Activated B cell treated with CpG ODN at 0.5 μM for 24 hours (primary cell): ENCODE measurements at places on chromosomes 5 and 9. TPM values are rescaled to one million over a fixed set of nuclear protein-coding genes. Genes with fewer than 3 reads are reported as not detected.

DNA sequence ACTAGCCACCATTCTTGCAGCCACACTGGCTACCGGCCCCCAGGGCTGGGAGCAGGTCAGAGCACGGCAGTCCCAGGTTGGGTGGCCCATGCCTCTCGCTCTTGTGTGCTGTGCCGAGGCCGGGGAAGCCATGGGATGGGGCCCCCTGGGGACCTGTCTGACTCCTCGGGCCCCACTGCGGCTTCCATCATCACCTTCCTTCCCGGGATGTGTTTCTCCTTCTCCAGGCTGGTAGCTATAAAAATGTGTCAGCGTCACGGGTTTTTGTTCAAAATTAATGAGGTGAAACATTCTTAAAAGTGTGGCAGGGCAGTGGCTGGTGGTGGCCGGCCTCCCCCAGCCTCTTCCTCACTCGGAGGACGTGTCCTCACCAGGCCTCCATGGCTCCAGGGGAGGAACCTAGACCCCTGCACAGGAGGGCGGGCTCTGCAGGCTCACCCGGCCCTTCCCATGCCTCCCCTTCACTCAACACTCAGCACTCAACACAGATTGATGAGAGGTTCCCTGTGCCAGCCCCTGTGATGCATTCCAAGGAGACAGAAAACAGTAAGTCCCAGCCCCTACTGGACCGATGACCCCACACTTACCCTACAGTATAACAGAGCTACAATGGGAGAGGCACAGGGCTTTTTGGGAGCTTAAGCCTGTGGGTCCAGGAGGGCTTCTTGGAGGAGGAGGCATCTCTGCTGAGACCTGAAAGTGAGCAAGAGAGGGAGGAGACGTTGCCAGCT, 43.2 kb downstream of the PTGES start:
- DNase-seq: no peak

Gene FOXD1
- total RNA-seq: 0.09 and 0.10 TPM in 2 replicates

DNA sequence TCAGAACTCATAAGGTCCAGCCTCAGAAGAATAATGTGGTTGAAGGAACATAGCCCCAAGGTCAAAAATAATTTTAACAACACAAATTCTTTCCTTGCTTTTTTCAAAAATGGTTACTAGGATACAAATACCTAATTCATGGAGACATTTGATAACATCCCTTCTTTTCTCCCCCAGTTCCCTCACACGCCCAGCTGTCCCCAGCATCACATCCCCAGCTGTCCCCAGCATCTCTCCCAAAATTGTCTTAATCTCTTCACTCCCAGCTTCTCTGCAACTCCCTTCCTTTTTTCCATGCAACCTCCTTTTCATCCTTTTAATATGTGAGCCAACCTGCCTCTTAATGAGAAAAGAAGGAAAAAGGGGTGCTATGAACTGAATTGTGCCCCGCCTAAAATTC, 77.8 kb downstream of the FSTL4 start:
- DNase-seq: no peak

DNA sequence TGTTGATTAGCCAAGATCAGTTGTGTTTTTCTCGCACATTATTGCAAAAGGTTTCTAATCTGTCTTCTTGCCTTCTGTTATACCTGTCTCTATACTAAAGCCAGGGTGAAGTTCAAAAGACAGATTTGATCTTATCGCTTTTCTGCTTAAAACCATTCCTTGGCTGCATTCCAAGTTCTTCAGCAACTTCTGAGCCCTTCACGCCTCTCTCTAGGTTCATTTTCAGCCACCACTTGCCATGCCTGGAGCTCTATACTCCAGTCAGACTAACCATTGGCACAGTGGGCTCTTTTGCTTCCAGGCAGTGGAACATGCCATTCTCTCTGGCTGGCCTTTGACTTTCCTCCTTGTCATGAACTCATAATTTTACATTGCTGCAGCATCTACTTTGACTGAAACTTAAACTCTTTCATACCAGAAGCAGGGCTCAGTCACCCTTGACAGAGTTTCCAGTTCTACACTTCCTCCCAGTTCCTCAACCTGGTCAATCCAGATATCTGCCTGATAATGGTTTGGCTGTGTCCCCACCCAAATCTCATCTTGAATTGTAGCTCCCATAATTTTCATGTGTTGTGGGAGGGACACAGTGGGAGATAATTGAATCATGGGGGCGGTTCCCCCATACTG, 114.4 kb downstream of the SLC12A2 start:
- no peak for DNase-seq

- no peak for DNase-seq
Observed at GRCh38 chr9:5553211-5553610, 42.9 kb downstream of the PDCD1LG2 start.

Gene HTR4
- not detected in 2 replicates for total RNA-seq

DNA sequence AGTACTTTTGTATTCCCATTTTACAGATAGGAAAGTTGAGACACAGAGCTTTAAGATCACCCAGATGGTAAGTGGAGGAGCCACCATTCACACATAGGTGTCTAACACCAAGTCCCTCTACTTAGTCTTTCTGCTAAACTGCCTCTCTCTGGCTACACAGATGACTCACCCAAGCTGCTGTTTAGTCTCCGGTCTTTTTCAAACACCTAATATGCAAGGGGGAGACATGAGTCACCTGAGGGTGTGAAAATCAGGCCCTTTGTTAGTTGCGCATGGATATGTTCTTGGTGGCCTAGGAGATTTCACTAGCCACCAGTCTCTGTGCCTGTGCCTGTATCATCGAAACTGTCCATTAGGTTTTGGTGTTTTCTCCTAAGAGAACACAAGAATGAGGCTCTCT, 117.8 kb downstream of the MAST4 start:
- DNase-seq: no peak

GRCh38 chr5:172417983-172418630, 36.2 kb downstream of the SH3PXD2B start:
- DNase-seq: no peak

Gene CCDC183
- not detected in 2 replicates for total RNA-seq

DNA sequence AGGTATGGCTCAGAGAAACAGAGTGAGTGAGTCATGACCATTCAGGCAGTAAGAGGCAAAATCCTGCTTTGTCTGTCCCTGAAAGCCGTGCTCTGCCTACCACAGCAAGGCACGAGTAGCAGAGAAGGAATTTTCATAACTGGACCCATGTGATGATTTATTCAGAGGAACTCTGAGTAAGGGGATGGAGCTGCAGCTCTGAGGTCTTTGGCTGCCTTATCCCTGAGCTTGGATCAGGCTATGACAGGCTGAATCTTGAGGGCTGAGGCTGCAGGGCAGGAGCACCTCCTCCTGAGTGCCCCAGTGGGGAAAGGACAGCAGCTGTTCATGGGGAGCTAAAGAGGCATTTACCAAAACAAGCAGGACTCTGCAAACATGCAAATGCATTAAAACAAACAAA, 183.4 kb downstream of the PAPPA start:
- DNase-seq: no peak

GRCh38 chr5:129508606-129509005, 48.5 kb downstream of the ADAMTS19 start:
- DNase-seq: no peak

Gene MYOZ3
- total RNA-seq: 0.18 TPM in 1 of 2 replicates, not detected in the other

- DNase-seq: no peak
Observed at GRCh38 chr5:120794121-120794520, 330.0 kb downstream of the PRR16 start.

GRCh38 chr9:132056717-132057560, 22.7 kb downstream of the MED27 start:
- no peak for DNase-seq

DNA sequence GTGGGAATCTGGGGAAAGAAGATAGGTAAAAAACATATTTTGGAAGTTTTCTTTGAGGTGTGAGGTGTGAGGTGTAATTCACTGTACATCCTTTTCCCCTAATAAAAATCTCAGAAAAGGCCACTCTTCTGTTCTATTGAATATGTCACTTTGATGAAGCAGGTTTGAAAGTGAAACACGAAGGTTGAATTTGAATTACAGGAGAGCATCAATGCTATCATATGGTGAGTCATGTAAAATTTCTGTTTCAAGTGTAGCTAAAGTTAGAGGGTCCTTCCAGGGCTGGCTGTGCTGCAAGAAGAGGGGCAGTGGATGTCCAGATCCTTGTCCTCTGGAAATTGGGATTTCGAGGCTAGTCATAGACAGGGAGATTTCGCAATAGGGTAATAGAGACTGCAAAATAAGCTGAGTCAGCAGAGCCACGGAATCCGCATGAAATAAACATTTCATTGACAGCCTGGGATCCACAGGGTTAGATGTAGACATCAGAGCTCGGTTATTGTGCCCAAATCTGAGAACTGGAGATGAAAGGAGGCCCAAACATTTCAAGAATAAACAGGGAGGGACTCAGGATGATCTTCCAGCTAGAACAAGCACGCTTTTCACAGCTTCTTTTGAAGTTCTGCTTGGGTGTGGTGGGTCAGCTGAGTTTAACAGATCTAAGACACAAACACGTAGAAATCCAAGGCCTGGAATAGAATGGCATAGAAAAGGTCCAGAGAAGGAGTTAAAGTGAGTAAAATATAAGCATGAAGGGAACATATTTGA, 194.4 kb upstream of the CDKN2B start:
- DNase-seq: no peak

DNA sequence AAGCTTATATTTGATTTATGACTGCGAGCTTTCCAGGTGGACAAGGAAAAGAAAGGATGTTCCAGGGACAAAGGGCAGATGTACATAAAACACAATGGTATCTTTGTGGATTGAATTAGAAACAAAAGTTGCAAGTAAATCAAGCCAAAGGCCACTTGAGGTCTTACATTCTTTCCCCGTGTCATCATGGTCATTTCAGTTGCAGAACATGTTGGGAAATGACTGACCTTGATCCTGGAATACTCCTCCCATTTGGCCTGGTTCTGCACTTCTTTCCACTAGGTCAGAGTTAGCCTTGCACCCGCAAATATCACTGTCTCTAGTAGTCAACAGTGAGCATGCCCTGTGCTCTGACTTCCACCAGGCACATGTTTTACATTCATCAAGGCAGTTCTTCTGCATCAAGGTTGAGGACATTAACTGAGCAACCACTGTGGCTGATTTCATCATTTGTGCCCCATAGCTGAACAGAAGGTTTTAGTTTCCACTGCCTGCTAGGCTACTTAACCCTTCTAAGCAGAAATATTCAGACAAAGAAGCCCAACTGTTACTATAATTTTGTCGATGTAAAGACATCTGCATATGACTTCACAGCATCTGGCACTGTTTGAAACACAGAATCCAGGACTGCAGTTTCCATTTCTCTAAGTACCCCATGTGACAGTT, 1161.7 kb upstream of the DMAC1 start:
- DNase-seq: no peak

Gene AHRR
- 5.1 and 6.1 TPM in 2 replicates for total RNA-seq

GRCh38 chr9:38281196-38281595, 111.3 kb upstream of the ALDH1B1 start:
- DNase-seq: no peak

Gene GCNT4
- not detected in 2 replicates for total RNA-seq

Gene PCDHAC1
- total RNA-seq: not detected in 2 replicates

Gene ALDH1A1
- total RNA-seq: not detected in 2 replicates

Gene ITGA1
- 28.4 and 34.0 TPM in 2 replicates for total RNA-seq

GRCh38 chr9:120402741-120403542, 177.0 kb downstream of the CDK5RAP2 start:
- DNase-seq: no peak

Gene MLANA
- not detected in 2 replicates for total RNA-seq

- DNase-seq: no peak
Observed at GRCh38 chr5:126961128-126961527, 69.2 kb downstream of the MARCHF3 start.

- DNase-seq: no peak
Observed at GRCh38 chr9:37187713-37188439, 67.5 kb downstream of the ZCCHC7 start.

DNA sequence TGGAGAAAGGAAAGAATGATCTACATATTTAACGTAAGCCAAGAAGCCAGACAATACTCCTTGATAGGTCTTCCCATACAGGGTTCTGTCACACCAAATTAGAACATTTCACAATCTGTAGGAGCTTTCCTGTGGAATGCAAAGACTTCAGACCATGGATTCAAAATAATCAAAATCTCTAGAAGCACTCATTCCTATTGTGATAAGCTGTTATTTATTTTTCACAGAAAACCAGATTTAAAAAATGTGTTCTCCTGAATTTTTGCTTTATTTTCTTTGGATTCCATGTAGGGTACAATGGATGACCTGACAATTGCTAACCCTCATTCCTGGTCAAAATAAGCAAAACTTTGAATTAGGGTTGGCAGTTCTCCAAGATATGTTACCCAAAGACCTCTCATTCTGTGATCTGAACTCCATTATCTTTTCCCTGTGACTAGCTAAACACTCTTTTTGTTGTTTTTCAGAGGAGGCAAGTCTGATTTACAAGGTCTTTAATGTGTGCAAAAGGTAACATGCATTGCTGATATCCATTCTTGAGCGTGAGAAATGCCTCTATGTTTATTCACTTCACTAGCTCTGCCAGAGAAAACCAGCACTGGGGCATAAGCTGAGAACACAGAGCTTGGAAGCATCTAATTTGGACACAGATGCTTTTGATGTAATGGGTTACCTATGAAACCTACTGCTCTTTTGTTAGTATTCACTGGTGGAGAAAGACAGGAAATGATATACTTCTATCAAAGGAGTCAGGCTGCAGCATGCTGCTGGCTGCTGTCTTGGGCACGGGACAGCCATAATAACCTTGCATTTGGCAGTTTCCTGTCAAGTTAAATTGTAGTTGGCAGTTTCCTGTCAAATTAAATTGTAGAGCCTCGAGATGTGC, 31.4 kb downstream of the ACTBL2 start:
- DNase-seq: no peak

DNA sequence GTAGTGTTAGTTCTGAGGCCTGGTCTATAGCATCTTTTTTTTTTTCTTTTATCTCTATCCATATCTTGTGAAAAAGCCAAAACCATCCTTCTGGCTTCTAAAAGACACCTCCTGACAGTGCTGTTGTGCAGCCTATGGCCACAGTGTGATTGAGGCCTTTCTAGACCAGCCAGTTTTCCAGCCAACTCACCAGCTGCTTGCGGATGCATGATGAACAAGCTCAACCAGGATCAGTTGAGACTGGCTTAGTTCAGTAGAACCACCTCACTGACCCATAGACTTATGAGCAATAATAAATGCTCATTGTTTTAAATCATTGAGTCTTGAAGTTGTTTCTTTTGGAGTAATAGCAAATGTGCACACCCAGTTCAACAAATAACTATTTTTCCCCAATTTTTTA, 296.9 kb downstream of the FAM170A start:
- no peak for DNase-seq

- no peak for DNase-seq
Observed at GRCh38 chr9:37210737-37211523, 90.6 kb downstream of the ZCCHC7 start.

- no peak for DNase-seq
Observed at GRCh38 chr5:35202319-35203111, 27.8 kb downstream of the PRLR start.

DNA sequence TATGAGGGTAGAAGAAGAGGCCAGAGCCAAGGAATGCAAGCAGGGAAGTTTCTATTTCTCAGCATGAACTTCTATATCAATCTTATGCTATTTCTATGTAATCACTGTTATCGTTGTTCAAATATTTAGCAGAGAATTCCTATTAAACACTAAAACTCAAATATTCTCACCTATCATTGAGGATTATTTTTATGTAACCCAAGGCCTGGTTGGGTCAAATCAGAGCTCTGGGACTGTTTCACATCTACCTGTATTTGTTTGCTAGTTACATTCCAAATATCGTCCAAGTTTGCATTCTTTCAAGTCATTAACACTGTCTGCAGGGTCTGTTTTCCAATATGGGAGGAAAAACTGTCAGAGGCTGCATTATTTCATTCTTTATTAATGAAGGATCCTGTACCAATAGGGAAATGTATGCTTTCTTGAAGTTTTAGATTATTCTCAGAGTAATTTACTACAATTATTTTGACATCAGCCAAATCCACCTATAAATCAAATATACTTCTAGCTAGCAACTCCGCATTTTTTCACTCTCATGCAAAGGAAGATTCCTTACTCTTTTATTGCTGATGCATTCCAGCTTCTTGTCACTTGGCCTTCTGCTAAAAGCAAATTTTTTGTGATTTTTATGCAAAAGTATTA, 52.2 kb downstream of the LURAP1L start:
- DNase-seq: no peak
